ENCODE measurements at places on chromosomes 1 and 21.

DNA sequence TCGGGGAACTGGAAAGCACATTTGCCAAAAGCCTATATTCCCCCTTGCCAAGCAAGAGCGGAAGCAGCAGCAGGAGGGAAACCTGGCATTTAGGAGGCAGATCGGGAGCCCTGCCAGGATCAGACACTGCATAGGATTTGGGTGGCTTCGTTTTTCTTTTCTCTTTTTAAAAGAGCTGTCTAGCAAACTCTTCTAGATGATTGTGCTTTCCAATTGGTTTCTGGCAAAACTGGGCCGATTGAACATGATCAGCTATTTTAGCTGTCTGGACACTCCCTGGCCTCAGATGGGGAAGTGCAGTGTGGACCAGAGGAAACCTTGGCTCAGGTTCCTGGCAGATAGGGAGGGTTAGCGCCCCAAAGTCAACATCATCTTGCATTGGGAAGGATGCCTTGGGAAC lies 414.0 kb upstream of the KAZN start:
- DNase-seq, result no peak

DNA sequence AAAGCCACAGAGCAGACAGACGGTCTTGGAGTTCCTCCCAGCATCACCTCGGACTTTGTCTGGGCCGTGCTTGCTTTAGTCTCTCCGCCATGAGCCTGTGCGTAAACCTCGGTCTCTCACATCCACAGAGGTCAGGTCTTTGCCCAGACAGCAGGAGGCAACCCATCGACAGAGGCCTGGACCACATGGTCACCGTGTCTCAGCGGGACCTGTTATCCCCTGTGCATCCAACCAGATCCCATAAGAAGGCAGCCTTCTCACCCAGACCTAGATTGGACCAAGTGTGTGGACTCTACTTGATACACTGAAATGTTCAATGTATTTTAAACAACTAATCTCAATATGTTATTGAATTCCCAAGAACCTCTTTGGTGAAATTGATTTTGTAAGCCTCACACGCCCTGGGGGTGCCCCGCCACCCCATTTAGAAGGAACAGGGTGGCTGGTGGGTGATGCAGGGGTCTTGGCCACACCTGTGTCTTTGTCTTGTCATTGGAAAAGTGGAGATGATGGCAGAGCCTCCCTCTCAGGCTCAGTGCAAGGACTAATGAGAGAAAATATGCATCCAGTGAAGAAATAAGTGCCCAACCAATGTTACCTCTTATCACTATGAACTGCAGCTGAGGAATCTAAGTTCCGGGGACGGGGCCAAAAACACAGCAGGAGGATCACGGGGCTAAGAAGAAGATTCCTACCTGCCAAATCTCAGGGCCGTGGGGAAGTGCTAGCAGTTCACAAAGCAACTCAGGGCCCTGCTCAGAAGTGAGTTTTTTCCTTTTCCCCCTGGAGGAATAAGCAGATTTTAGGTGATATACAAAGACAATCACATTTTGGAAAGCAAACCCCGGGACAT lies 101.6 kb upstream of the BACE2 start:
- no peak for DNase-seq

GRCh38 chr1:222886194-222886854 lies 71.5 kb downstream of the DISP1 start:
- DNase-seq, result no peak

- peak; percentile 43 for DNase-seq
Observed at GRCh38 chr1:40059338-40059959, 18.9 kb downstream of the CAP1 start.

DNA sequence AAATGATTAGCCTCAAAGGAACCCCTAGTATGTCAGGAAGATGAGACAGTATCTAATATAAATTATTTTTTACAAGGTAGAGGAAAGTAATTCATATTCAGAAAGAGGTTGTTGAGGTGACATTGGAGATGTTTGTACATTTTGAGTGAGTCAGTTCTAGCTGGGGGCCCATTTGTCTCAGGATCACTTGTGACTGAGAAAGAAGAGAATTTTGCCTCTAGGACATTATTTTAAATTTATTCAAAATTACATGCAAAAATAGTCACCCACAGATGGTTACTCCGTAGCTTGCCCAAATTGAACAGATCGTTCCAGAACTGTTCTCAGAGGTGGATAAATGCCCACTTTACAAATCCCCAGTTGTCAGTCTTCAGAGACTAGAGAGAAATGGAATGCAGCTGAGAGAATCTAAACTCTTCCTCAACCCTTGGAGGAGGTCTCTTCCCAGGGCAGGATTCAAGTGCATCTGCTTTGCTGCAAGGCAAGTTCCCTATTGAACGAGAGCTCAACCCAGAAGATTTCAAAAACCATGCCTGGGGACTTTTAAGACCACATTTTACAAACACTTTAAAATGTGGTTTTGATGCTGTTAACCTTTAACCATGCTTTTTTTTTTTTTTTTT lies 987.8 kb upstream of the ADAMTS5 start:
- no peak for DNase-seq

Data from fibroblast of mammary gland (primary cell).